ENCODE measurements at places on chromosomes 6 and 20.

- DNase-seq, result no peak
Observed at GRCh38 chr6:85283436-85283835, 166.4 kb upstream of the NT5E start.

GRCh38 chr6:117346142-117346930 is 79.4 kb downstream of the ROS1 start:
- no peak for DNase-seq

DNA sequence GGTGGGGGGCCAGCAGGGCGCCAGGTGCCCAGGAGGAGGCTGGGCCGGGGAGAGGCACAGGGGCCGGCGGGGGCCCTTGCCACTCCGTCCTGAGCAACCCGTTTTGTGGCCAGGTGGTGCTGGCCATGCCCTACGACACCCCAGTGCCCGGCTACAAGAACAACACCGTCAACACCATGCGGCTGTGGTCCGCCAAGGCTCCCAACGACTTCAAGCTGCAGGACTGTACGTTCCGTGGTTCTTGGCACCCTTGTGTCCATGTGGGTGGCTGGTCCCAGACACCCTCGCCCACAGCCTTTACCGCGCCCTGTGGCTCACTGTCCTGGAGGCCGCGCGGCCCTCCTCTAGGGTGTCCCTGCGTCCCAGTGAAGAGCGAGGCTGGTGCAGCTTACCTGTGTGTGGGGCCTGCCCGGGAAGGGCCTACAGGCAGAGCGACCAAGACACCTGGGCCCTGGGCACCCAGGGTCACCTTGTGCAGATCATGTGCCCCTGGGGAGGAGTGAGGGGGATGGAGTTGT is 28.7 kb downstream of the PYGB start:
- DNase-seq, result no peak

GRCh38 chr6:125255201-125255600 is 46.6 kb downstream of the HDDC2 start:
- DNase-seq, result no peak

DNA sequence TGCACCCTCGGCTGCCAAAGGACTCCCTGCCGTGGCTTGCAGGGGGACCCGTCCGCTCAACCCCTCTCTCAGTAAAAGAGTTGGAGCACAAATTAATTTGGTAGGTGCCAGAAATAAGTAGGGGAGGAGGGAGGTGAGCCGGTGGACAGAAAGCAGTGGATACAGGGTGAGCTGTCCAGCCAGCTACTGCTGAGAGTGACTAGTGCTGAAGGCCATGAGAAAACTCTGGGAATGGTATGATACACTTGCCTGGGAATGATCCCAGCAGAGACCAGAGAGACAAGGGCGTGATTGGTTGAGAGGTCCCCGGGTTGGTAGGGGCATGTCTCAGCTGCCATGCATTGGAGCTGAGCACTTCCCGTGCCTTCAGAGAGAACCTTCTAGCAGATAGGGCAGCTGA is 15.7 kb downstream of the FOXQ1 start:
- no peak for DNase-seq

GRCh38 chr20:59560588-59561227 is 43.6 kb upstream of the PHACTR3 start:
- DNase-seq, result no peak

DNA sequence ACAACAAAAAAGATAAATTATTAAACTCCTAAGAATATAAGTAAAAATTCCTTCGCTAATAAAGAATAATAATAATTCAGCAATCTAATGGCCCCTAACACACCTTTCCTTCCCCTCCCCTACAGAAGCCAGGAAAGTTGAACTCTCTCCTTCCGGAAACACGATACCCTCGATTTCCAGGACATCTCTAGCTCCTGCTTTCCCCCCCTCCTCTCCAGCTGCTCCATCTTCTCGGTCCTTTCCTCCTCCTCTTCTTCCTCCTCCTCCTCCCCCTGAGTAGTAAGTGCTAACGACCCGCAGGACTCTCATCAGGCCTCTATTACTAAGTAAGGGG is 603 bp downstream of the TASP1 start:
- no peak for DNase-seq

- DNase-seq, result no peak
Observed at GRCh38 chr6:894274-894673, 201.3 kb upstream of the EXOC2 start.

DNA sequence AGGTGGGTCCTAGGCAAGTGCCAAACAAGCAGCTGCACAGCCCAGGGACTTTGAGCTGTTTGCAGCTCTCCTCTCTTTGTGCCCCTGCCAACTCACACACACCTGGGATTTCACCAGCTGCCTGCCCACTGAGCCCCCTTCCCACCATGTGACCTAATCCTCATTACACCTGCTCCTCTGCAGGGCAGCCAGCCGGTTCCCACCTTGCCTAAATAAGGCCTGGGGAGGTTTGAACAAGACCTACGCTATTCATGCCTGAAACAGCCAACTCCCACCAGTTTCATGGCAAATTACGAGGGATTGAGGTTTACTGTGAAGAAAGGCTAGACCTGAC is 92.6 kb upstream of the SOX4 start:
- no peak for DNase-seq

DNA sequence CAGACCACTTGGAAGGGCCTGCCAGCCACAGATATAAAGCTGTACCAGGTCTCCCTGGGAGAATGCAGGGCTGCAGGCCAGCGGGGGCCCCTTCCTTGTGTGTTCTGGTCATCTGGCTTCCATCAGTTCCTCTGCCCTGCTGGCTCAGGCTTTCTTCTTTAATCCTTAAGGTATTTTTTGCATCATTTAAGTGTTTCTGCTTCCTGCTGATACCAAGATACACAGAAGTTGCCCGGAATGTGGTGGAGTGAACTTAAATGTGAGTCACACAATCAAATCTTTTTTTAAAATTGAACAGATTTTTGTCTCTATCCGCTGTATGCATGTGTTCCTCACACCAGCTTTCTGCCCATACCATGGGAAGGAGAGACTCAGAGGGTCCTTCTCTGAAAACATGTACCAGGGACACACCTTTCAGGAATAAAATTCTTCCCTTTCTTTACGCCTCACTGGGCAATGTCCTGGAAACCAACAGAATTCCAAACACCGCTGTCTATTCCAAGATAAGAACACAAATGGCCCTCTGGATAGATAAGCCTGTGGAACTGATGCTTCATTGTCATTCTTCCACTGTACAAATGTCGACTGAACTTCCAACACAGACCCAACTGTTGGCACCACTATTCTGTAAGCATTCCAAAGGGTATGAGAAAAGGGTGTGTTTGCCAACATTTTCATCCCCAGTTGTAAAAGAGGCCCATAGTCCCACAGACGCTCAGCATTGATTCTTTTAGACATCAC is 206.2 kb upstream of the MYLIP start:
- DNase-seq, result no peak

GRCh38 chr6:151448623-151449022 is 3.3 kb downstream of the RMND1 start:
- DNase-seq, result no peak

DNA sequence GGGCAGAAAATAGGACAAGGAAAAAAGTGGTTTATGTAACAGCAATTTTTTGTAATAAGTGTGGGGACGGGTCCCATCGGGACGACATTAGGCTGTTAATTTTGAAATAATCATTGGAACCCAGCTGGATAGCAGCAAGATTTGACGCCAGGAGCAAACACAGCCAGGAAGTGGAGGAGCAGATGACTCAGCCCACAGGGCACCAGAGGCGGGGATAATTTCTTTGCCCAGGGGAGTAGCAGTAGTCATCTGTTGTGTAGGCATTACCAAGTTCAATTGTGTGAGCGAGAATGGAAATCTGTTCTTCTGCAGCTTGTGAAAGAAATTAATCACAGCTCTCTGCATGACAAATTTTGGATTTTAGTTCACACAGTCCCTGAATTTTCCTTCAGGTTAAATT is 22.6 kb upstream of the RIN2 start:
- no peak for DNase-seq

GRCh38 chr6:25179051-25179778 is 100.0 kb upstream of the CARMIL1 start:
- no peak for DNase-seq

DNA sequence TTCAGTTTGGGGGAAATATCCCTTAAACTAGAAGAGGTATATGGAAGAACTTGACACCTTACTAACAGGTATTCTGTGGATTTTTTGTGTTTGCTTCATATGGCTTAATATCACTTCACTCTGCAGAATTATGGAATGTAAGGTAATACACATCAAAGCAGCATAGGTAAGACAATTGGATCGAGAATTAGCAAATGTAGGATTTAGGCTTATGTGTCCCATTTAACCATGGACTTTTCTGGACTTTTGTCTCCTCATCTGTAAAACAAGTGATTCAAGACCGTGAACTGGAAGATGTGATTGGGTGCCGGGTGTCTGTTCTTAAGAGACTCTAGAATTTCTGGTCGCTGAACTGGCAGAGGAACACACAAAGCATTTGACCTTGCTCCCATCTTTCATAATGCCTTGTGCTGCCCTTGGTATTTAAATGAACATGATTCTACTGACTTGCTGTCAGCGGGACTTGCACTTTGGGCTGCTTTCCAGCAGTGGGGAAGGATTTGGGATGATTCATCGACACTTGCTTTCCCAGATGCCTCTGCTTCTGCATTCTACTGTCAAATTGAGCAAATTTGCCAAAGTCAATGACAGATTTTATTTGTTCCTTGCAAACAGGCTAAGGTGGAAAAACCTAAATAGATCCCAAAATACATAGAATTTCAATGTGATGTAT is 199.8 kb downstream of the PLCB1 start:
- no peak for DNase-seq

DNA sequence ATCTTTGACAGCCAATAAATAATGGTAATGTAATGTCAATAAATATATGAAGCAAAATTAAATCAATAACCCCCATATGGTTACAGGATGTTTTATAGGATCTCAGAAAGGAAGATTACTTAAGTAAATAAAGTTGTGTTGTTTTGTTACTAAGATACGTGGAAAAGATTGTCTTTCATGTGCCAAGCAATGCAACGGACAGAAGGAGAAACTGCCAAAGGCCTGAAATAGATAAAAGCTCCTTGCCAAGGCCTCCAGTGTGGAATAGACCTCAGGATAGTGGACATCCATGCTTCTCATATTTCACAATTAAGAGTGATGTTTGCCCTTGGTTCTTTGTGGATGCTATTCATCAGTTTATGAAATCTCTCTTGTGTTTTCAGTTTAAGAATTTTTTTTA is 16.4 kb upstream of the FNDC1 start:
- no peak for DNase-seq

GRCh38 chr6:81734081-81734480 is 18.4 kb downstream of the TENT5A start:
- DNase-seq, result no peak

DNA sequence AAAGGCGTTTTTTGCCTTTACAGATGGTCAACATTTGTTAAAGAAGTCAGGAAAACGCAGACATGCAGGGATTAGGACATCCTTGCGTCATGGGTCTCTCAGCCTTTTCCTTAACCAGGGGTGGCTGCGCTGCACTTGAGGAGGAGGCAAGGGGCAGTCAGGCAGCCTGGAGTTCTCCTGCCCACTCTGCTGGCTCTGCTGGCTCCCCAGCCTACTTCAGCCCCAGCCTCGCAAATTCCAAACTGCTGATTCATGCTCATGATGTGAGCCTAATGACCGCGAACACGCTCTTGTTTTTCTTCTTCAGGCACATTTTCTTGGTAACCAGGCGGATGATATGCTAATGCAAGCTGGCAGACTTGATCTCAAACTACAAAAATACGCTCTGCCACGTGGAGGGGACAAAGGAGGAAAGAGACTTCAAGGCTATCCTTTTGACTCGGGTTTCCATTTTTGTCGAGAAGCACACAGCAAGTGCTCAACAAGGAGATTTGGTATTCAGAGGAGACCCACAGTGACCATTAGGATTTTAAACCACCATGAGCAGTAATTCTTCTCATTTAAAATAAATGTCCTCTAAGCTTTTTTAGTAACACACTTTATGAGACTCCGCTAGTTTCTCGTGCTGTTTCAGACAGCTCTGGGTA is 290.3 kb upstream of the STXBP5 start:
- DNase-seq, result no peak

DNA sequence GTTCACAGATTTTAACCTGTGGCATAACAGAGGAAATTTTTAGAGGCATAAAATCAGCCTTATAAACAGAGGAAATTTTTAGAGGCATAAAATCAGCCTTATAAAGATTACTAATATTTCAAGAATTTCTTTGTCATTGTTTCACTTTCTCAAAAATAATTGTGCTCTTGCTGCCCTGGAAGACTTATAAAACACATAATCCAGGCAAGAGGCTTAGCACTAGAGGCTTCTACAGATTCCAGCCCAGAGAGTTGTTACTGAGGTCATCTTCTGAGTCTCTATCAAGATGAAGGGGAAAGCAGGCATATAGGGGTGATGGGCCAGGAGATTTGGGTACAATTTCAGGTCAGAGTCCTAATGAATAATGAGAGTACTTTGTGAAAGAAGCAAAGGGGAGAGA is 85.7 kb downstream of the RFPL4B start:
- DNase-seq, result no peak

DNA sequence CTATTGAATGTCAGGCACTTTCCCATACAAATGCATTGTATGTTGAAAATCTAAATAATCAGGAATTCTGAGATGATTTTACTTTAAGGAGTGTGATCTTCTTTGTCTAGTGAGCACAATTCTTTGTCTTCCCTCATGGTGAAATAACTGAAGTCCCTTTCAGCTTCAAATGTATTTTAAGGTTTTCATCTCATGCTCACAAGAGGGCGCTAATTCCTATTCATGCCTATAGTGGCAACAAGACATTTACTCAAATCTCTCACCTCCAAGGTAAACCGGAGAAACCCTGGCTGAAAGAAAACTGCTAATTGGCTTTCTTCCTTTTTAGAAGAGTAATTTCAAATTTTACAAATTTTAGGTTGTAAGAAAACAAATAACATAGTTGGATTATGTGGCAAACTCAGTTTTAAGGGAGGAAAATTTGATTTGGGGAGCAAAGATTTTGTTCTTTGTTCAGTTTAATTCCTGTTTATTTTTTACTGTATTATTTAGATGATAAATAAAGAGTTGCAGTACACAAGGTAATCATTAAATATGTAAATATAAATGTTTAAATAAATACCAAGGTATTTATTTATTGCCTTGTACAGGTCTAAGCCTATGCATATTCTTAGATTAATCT is 69.1 kb downstream of the SLC35F1 start:
- no peak for DNase-seq

GRCh38 chr6:46967826-46968349 is 46.1 kb upstream of the ADGRF5 start:
- DNase-seq, result no peak

DNA sequence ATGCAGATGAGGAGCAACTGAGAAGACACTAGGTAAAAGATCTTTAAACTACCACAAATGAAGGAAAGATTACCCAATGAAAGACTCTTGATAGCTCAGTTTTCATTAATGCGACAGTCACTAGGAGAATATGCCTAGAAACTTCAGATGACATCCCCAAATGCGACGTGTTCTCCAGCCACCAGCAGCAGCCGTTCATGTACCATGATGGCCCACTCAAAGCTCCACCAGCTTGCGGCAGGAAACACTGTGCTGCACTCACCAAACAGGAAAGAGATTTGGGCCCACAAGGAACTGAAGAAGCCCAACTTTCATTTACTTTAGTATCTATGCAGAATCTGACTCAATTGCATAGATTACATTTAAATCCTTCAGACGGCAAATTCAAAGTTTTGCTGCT is 7.5 kb downstream of the DIDO1 start:
- no peak for DNase-seq

DNA sequence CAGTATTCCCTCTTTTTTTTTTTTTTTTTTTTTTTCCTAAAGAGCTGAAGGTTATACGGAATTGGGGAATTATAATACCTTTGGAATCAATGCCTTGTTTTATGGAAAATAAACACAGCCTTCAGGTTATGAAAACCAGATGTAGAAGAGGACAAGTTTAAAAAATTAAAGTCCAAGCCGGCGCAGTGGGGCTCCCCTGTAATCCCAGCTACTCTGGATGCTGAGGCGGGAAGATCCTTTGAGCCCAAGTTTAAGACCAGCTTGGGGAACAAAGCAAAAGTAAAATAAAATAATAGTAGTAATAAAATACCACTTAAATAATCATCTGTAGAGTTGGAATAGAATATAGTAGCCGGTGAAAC is 57.3 kb downstream of the TRIM38 start:
- no peak for DNase-seq

Measured in T-helper 9 cell (primary cell).